HT1080 (cell line): ENCODE measurements at places on chromosomes 5 and 9. TPM values are rescaled to one million over a fixed set of nuclear protein-coding genes. Genes with fewer than 3 reads are reported as not detected.

DNA sequence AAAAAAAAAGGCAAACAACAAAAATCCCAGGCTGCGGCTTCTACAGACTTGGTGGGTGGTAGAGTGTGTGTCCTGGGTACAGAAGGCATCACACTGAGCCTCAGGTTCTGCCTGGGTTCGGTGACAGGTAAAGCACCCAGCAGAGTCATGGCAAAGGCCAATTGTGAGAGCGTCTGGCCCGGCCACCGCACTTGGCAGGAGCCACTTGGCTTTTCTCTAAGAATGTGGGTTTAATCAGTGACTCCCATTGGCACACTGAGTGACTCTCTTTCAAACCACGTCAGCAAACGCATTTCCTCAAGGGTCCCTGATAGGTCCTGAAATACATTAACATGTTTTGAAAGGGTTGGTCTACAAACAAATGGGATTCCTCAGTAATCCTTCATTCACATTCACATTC is 17.0 kb downstream of the COL23A1 start:
- no peak for DNase-seq

- no peak for DNase-seq
These were observed 386.1 kb downstream of the NTRK2 start for GRCh38 chr9:85055506-85056202.

DNA sequence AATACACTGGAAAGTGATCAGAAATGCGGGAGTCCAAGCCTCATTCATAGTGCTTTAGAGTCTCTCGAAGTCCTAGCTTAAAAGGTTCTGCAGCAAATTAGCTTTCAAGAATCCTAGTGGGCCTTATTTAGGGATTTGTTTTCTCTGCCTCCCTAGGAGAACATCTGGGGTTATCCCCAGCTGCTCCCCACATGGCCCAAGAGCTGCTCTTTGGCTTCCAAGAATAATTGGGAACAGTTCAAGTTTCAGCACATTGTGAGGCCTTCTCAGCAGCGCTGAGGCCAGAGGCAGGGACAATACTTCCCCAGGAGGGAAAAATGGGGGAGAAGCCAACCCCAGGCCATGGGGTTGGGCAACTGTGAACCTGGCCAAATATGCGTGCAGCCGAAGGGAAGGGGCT is 108.7 kb downstream of the LIFR start:
- DNase-seq: no peak

Gene SLC25A51
- total RNA-seq: 34.3 and 39.8 TPM in 2 replicates

DNA sequence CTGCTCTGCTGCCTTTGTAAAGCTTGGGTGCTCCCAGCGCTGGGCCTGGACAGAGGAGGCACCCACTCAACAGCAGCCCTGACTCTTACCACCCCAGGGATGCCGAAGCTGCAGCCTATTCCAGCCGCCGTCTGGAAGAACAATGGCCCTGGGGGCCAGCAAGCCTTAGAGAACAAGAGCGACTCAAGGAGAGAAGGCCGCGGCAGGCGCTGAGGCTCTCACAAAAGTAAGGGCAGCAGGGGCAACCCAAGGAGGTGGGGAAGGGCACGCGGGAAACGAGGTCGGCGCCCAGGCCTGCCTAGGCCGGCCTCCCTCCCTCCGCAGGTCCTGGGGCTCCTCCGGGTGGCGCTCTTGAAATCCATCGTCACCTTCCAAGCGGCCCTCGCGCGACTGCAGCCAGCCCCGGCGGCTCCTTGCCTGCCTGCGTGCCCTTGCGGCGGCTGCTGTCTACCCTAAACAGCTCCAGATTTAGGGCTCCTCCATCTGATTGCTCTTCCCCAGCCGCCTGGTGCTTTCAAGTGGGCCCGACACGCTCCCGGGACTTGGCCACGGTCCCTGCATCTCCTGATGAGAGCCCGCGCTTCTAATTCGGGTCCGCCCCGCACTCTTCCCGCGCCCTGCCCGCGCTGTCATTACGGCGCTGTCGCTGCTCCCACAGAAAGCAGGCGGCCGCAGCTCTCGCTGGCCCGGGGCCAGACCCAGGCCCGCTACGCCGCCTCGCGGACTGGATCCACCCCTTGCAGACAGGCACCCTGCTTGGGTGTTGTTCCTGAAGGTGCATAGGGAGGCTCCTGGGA is 213.3 kb downstream of the SEMA6A start:
- no peak for DNase-seq

GRCh38 chr5:72282878-72283277 is 37.2 kb downstream of the MRPS27 start:
- DNase-seq: no peak

Gene FSD1L
- total RNA-seq: 1.8 and 2.7 TPM in 2 replicates

Gene IL7R
- total RNA-seq: 12.2 and 13.9 TPM in 2 replicates

DNA sequence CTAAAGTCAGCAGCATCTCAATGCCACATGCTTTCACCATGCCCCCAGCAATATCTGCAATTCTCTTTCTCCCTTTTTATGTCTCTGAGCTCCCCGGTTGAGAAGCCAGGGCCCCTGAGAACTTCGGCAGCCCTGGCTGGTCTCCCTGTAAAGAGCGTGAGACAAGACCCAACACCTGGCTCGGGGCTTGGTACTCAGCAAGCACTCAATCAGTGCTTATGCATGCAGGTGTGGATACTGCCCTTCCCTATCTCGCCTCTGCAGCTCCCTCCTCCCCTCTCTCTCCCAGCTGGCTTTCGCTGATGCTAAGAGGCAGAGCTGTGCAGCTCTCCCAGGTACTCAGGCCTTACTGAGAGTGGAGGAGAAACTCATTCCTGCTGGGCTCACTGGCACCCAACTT is 41.7 kb upstream of the AKNA start:
- DNase-seq: no peak

Gene SPATA31A3
- not detected in 2 replicates for total RNA-seq

DNA sequence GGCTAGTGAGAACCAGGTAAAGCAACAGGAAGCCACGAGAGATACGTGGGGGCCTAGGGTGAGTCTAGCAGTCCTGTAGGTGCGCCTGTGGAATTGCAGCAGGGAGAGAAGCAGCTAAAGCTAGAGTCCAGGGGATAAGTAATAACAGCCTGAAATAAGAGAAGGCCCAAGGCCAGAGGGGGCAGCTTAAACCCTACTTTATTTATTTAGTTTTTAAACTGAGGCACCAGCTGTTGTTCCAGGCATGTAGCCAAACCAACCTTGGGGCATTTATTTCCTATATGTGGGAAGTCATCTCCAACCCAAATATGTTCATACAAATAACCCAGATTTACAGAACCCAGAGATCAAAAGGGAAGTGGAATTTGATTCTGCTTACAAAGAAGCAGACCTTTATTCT is 93.5 kb downstream of the GLDC start:
- peak; percentile 90 for DNase-seq

Gene RAD50
- total RNA-seq: 10.8 and 12.1 TPM in 2 replicates

Gene GRPEL2
- total RNA-seq: 24.4 and 28.0 TPM in 2 replicates

- no peak for DNase-seq
These were observed 195.8 kb upstream of the KCNN2 start for GRCh38 chr5:114166081-114166480.
